ENCODE measurements at places on chromosomes 16 and 17.

DNA sequence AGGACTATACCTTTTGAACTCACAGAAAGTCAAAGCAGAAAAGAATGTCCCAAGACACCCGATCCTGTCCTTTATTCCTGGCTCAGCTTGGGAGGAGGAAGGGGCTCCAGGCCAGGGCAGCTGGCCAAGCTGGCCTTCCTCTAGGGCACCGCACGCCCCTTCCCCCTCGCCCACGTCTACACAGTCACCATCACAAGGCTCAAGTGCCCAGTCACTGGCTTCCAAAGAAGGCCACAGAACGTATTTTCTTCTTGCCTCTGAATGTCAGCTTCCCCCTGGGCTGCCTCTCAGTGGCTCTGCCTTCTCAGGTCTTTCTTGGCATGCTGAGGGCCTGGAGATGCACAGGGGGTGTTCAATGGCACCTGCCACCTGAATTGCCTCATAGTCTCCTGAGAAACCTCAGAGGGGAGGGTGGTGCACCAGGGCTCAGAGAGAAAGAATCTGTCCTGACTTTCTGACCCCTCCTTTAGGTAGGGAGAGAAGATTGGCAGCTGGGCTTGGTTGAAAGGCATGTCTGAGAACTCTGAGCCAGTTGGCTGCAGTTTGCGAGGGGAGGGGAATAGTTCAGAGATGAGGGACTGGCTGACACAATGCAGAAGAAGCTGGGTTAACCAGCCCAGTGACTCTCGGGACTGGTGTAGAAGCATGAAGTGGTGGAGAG is 2.1 kb downstream of the DHRS11 start:
- no peak for DNase-seq

- no peak for DNase-seq
These were observed 46.8 kb downstream of the FOXK2 start for GRCh38 chr17:82566129-82566960.

DNA sequence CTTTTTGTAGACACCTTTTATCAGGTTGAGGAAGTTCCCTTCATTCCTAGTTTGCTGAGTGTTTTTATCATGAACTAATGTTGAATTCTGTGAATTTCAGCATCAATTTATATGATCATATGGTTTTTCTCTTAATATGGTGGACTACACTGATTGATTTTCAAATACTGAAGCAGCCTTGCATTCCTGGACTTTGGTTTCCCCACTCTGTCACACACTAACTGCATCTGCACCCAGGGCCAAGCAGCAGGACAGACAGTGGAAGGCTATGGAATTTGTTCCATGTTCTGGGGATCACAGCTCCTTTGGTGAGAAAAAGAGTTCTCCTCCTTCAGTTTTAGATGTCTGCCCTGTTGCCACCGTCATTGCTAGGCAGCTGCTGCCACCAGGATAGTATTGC is 7.8 kb downstream of the TERF2 start:
- no peak for DNase-seq

- DNase-seq, result peak; percentile 95
These were observed 108.4 kb downstream of the OR1D5 start for GRCh38 chr17:2954898-2955445.

DNA sequence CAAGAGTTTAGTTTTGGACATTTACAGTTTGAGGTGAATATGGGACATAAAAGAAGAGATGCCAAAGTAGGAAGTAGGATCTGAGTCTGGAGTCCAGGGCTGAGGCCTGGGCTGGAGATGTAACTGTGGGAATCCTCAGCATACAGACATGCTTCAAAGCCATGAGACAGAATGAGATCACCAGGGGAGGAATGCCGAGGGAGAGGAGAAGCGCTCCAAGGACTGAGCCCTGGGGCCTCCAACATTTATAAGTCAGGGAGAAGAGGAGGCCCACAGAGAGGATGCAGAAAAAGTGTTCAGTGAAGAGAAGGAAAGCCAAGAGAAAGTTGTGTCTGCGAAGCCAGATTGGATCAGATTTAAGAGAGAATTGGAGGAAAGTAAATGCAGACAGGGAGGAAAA is 277.5 kb upstream of the MYOCD start:
- DNase-seq, result no peak

Data from epithelial cell of prostate (primary cell).